ENCODE measurements at places on chromosomes 3 and 15.

GRCh38 chr3:150000641-150001040 is 29.9 kb upstream of the PFN2 start:
- no peak for DNase-seq

- no peak for DNase-seq
These were observed 47.6 kb downstream of the ARIH1 start for GRCh38 chr15:72521682-72522081.

- no peak for DNase-seq
These were observed 125.5 kb downstream of the MBNL1 start for GRCh38 chr3:152394246-152394645.

- no peak for DNase-seq
These were observed 239.4 kb upstream of the SOX14 start for GRCh38 chr3:137524751-137525150.

DNA sequence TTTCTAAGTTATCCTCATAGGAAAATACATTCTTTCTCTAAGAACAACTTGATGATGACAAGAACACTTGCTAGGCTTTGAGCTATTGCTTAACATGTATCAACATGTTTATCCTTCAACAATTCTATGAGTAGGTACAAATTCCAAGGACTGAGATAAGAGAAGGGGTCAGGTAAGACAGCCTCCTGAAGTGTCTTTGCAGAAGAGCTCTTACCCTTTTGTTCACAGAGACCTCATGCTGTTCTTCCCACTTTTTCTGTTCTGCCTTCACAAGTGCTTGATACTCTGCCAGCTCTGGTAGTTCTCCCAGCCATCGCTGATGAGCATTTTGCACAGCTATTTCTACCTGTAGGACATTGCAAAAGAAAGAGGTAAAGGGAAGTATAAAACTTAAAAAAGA is 50.9 kb downstream of the CEP152 start:
- no peak for DNase-seq

DNA sequence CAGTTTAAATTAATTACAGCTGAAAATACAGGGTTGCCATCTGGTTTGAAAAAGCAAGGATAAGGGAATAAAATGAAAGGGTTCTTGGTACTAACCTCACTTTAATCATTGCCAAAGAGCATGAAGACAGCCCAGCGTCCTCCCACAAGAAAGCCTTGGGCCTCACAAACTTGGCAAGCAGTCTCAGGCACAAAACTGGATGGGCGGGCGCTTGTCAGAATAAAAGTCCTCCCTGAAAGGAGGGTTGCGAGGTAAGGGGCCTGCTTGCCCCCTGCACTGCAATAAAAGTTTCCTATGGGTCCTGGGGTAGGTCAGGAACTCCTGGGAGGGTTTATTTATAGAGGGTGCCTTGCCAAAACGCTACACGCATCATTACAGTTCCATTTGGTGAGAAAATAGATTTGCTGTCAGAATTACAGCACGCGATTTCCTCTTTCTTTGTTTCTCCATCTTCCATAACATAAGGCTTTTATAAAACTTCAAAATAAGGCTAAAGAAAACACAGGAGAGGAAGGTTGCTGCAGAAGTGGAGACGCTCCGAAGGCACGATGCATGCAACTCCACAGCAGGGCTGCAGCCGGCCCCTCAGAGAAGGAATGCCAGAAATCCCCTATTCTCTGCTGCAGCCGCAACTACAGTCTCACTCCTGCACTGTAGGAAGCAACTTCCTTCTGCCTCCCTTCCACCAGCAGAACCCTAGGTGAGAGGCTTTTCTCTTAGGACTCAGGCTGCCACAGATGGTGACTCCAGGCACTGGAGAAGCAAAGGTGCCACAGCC is 61.3 kb downstream of the VGLL4 start:
- no peak for DNase-seq

DNA sequence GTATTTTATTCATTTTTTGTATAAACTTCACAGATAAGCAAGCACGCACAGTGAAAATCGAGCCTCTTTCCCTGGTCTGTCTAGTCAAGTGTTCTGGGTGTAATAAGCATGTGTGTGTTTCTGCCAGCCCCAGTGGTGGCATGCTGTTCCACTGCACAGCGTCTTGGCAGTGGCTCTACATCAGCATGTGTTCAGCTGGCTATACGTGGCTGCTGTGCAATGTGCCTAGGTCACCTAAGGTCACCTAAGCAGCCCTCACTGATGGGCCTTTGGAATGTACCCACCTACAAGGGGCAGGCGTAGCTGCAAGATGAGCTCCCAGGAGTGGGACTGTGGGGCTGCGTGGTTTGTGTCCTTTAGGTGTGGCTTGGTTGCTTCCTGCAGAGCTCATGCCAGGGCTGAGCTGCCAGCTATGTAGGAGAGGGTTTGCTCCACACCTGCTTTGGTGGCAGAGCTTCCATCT is 4.9 kb downstream of the LIMD1 start:
- DNase-seq, result no peak

DNA sequence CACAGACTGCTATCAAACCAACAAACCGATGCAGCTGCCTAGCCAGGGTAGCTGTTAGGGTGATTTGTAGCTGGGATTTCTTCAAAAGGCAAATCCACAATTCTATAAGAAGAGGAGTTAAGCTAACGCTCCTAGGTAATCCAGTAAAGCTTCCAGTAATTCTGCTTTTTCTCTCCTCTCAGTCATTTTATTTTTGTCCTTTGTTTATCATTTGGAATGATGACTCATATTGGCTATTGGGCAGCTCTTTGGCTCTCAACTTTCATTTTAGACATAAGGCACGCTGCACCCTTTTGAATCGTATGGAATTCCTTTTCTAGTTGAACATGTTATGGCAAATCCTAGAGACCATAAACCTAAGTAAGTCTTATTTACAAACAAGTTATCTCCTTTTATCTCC is 53.2 kb upstream of the PPARG start:
- DNase-seq, result no peak

DNA sequence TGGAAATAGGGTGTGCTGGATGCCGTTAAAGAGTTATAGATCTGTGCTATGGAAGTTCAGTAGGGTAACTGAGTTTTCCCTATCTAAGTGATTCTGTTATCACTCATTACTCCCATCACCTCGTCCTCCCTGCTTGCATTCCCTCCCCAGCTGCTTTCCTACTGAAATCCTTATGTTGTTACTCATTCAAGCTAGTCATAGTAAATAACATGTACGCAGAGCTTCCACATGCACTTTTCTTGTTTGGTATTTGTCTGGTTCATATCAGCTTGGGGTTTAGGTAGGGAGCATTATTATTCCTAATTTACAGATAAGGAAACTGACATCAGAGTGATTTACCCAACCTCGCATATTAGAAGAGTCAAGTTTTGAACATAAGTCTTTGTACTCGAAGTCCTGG is 135.1 kb downstream of the HCN4 start:
- DNase-seq, result no peak

DNA sequence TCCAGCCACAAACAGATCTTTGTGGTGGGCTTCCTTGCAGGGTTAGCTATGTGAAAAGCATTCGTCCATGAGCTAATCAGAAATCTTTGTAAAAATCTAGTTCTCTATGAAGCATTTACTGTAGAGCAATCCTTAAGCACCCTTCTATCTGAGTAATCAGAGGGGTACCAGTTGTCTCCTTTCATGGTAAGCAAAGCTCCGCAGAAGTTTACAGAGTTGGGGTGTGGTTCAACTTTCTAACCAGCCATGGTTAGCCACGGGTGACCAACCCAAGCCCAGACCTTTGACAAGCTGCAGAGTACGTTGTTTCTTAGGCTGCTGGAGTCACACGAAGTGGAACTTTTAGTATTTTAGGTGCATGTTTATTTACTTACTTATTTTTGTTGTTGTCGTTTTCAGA is 77.4 kb downstream of the FLNB start:
- DNase-seq, result no peak

- DNase-seq, result no peak
These were observed 331.2 kb upstream of the TBL1XR1 start for GRCh38 chr3:177528306-177529070.

- peak; percentile 19 for DNase-seq
These were observed 1.2 kb downstream of the PFKFB4 start for GRCh38 chr3:48555231-48555948.

DNA sequence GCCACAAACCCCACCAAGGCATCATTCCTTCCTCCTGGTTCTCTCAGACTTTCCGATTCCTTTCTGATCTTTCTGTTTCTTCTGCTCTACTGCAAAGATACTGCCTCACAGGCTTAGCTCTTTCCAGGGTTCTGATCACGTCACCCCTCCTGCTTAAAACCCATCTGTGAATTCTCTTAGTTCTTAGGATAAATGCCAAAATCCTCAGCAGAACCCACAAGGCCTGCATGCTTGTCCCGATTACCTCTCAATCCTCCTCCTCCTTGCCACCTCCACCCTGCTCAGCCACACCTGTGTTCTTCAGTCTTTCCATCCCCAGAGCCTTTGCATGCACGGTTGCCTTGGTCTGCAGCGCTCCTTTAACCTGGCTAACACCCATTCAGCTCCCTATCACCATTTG is 84.0 kb downstream of the SRGAP3 start:
- no peak for DNase-seq

DNA sequence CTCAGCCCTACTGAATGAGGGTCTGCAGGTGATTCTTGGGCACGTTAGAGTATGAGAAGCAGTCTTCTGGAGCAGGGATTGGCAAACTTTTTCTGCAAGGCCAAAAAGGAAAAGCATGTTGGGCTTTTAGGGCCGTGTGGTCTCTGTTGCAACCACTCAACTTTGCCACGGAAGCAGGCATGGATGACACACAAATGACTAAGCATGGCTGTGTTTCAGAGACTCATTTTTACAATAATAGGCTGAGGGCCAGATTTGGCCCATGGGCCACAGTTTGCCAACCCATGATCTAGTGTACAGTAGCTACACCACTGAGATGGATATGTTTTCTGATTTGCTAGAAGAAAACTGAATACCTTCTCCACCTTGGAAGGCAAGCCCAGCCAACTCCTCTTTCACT is 66.1 kb upstream of the PRICKLE2 start:
- peak; percentile 71 for DNase-seq

GRCh38 chr15:89423981-89424380 is 72.4 kb downstream of the RHCG start:
- no peak for DNase-seq

GRCh38 chr3:117728226-117728625 is 1018.6 kb downstream of the TUSC7 start:
- DNase-seq, result no peak

DNA sequence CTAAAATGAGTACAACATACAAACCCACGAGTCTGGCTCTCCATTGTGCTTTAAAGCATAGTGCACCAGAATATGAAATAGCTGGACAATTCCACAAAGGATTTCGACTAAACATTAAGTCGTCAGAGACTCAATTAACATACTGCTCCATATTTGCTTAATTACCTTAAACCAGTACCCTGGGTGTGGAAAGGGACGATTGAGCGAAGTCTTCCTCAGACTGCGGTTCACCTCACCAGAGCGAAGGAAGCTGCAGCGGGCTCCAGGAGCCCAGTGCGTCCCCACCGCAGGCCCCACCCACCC is 218 bp upstream of the TRPC1 start:
- DNase-seq, result no peak

- DNase-seq, result no peak
These were observed 42.9 kb downstream of the CCR3 start for GRCh38 chr3:46284981-46285683.

DNA sequence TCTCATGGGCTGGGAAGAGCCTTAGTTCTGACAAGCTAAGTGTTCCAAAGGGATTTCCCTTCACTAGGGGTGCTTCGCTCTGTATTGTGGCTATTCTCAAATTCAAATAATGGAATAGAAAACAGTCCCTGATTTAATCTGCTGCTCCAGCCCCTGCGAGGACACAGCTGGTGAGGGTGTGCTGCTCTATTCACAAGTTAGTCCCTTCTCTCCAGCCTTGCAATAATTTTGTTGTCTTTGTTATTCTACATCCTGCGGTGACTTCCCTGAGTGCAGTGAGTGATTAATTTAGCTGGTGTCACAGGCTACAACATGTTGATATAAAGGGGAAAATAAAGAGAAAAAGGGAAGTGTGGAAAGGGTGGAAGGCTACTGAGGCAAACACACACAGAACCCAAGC is 180.5 kb upstream of the VEPH1 start:
- DNase-seq, result no peak

DNA sequence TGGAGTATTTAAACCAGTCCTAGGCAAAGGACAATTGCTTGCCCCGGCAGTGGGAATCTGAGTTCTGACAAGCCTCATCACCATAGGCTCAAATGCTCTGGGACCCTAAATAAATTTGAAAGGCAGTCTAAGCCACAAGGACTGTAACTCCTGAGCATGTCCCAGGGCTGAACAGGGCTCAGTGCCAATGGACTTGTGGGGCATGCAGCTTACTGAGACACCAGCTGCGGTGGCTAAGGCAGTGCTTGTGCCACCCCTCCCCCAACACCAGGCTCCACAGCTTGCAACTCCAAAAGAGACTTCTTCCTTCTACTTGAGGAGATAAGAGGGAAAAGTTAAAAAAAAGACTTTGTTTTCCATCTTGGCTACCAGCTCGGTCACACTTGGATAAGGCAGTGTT is 289.7 kb upstream of the DCBLD2 start:
- DNase-seq, result no peak

GRCh38 chr3:194265505-194265892 is 85.6 kb downstream of the CPN2 start:
- no peak for DNase-seq

- no peak for DNase-seq
These were observed 8.2 kb upstream of the GRIP2 start for GRCh38 chr3:14548321-14548729.

DNA sequence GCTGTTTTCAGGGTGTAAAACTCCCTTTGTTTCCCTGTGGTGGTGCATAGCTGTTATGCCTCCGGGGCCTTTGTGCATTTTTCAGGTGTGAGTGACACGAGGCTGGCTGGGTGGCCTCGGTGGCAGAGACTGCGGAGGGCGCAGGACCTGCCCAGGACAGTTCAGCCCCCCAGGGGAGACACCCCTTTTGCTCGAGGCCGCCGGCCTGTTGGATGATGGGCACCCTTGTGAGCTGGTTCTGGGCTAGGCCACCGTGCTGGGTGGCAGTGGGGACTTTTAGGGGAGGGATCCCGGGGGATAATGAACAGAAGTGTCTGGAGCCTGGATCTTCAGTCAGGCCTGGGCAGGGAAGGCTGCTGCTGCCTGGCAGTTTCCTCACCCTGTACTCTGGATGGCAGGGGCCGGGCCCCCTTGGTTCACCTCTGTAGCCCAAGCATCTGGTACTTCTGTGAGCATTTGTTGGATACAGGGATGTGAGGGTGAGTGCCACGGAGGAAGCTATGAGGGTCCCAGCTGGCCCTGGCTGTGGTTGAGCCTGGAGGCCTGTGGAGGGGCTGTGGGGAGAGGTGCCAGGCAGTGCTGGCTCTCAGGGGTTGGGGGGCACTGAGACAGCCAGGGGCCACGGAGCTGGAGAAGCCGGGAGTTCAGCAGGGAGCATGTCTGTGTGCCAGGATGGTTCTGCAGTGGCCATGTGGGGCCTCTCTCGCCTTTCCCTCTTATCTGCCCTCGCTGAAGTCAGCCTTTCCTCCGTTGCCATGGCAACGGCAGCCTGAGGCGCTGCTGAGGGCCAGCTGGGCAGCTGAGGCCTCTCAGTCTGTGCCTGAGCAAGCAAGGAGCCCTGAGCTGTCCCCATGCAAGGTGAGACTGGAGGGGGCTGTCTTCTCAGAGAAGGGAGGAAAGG is 49.0 kb downstream of the KY start:
- DNase-seq, result no peak

- no peak for DNase-seq
These were observed 15.3 kb upstream of the ABHD17C start for GRCh38 chr15:80679804-80680175.

GRCh38 chr3:133469140-133469731 is 69.4 kb downstream of the BFSP2 start:
- no peak for DNase-seq
